Iris pigment epithelial cell (primary cell): ENCODE measurements at places on chromosomes 1 and 21.

DNA sequence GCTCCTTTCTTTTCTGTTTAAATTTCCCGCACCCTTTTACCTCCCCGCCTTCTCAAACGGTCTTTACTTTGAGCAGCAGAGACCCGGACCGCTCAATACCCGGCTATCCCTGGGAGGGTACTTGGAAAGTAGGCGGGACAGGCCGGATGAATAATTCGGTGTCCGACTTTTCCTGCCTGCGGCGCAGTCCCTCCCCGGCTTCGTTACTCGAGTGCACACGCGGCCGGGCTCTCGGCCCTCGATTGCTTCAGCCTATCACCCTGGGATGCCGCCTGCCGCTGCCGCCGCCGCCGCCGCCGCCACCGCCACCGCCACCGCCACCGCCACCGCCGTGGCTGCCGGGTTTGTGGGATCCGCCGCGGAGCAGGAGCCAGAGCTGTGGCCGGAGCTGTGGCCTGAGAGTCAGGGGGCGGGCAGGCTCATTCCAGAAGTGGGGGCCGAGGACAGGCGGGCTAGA lies 382 bp upstream of the RASAL2 start:
- DNase-seq, result peak; percentile 98

GRCh38 chr1:225940385-225941151 lies 452 bp downstream of the LEFTY2 start:
- DNase-seq, result no peak

DNA sequence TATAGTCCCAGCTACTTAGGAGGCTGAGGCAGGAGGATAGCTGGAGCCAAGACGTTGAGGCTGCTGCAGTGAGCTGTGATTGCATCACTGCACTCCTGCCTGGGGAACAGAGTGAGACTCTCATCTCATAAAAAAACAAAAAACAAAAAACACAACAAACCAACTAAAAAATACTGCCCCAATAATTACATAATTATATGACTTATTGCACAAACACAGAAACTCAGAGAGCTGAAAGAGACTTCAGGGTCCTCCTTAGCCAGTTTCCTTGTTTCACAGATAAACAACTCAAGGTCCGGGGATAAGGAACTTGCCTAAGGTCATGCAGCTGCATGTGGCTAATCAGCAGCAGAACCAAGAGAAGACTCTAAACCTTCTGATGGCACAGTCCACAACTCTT lies 11.9 kb downstream of the EXTL2 start:
- DNase-seq, result no peak

DNA sequence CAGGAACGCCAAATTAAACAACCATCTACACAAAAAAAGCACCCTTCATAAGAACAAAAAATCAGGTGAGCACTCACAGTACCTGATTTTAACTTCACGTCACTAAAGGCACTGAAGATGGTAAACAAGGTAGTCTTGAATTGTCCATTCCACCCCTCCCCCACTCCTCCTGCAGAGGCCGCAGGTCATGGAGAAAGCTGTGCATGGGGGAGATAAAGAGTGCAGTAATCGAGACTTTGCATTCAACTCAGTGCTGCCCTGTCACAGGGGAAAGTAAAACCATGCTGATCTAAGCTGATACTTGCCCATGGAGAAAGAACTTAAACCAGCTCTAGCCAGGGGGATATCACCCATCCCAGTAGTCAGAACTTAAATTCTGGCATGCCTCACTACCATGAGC lies 61.4 kb upstream of the LRIF1 start:
- DNase-seq, result no peak

- peak; percentile 99 for DNase-seq
Observed at GRCh38 chr1:214439352-214440119, 111.9 kb downstream of the PTPN14 start.

GRCh38 chr1:70667494-70668170 lies 256.6 kb downstream of the CTH start:
- DNase-seq, result no peak

- peak; percentile 54 for DNase-seq
Observed at GRCh38 chr1:199123615-199124014, 484.8 kb downstream of the PTPRC start.

GRCh38 chr1:54668567-54668966 lies 27.0 kb downstream of the MROH7 start:
- DNase-seq, result no peak

DNA sequence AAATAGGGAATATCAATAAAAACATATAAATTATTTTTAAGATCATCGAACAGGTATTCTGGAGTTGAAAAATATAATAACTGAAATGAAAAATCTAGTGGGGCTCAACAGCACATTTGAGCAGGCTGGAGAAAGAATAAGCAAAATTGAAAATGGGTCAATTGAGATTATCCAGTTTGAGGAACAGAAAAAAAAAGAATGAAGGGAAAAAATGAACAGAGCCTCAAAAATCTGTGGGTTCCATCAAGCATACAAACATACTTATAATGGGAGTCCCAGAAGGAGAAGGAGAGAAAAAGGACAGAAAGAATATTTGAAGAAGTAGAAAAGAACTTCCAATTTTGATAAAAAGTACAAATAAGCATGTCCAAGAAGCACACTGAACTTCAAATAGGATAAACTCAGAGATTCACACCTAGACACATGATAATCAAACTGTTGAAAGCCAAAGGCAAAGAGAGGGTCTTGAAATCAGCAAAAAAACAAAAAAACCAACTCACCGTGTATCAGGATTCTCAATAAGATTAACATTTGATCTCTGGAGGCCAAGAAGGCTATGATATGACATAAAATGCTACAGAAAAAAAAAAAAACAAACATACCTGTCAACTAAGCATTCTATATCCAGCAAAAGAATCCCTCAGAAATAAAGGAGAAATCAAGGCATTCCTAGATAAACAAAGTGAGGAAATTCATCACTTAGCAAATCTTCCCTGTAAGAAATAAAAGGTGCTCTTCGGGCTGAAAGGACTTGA lies 5.4 kb upstream of the COQ8A start:
- no peak for DNase-seq

DNA sequence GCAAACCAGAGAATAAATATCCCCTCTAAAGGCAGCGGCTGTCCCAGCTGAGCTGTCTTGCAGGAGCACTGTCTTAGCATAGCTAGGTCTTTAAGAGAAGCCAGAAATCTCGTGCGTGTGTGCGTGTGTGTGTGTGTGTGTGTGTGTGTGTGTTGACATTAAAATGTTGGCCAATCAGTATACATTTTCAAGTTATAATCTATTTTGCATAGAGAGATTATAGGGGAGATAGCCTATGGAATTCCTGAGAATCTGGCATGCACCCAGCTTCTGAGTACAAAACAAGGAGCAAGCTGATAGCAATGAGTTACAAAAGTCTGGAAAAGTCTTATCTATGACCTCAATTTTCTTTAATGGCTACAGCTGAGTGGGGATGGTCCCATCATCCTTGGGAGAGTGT lies 17.7 kb downstream of the METTL13 start:
- DNase-seq, result no peak

- peak; percentile 77 for DNase-seq
Observed at GRCh38 chr1:169527451-169528214, 41.9 kb upstream of the SLC19A2 start.

- no peak for DNase-seq
Observed at GRCh38 chr1:113812661-113813135, 422 bp upstream of the RSBN1 start.

DNA sequence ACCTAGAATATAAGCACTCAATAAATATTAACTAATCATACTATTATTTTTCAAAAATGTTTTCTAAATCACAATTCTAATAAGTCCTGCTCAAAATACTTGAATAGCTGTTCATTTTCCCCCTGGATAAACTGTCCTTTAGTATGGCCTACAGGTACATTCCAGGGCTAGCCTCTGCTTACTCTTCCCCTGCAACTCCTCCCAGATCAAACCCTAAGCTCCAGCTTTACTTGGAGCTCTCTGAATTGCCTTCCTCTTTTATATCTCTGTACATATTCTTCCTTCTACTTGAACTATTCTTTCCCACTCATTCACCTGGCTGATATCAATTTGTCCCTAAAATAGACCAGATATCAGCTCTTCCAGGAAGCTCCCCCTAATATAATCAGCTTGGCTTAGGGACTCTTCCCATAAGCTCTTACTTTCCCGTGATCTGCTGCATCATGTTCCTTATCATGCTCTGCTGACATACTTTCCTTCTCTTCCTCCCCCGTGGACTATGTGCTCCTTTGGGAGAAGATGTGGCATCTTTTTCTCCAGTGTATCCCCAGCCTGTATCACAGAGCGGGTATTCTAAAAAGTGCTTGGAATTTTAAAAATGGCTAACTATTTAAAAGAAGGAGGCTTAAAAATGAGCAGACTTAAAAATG lies 43.1 kb upstream of the PIGC start:
- DNase-seq, result peak; percentile 9

GRCh38 chr1:218525031-218525430 lies 179.9 kb downstream of the TGFB2 start:
- no peak for DNase-seq

GRCh38 chr1:52904927-52905698 lies 16.4 kb downstream of the ECHDC2 start:
- DNase-seq, result no peak

- DNase-seq, result peak; percentile 60
Observed at GRCh38 chr1:84376000-84376910, 22.0 kb upstream of the DNASE2B start.

GRCh38 chr1:21469581-21469980 lies 29.6 kb downstream of the NBPF3 start:
- DNase-seq, result no peak

GRCh38 chr1:64841330-64842065 lies 96.6 kb downstream of the RAVER2 start:
- peak; percentile 45 for DNase-seq

DNA sequence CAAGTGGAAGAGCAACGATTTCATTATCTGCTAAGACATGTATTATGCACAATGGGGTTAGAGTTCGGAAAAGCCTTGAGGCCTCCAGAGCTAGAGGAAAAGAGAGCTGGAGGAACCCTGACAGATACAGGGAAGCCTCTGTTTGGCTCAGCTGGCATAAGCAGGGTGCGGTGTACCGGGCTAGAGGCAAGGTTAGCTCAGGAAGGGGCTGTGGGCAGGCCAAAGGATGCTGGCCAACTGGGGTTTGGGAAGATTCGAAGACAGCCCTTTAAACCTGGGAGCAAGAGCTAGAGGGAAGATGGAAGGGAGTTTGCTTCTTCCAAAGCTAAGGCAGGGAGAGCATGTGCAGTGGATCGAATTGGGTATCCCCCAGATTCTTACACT lies 107.6 kb upstream of the TLR5 start:
- DNase-seq, result no peak

GRCh38 chr1:238340989-238341388 lies 450.3 kb upstream of the ZP4 start:
- no peak for DNase-seq

DNA sequence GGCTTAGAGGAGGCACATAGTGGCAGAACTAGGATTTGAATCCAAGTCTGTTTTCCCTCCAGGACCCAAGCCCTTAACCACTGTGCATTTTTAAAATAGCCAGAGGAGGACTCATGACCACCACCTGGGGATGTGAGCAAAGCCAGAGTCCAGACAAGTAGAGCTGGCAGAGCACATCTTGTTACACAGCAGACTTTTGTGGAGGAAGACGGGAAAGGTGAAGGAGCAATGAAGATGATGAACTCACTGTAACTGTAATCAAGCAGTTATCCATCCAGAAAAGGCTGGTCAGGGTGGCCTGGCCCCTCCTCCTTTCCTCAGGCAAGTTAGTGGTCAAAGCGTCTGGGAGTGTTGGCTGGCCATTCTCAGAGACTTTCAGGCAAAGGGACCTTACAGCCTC lies 50.9 kb downstream of the SLC44A3 start:
- peak; percentile 39 for DNase-seq

GRCh38 chr1:66599346-66599745 lies 65.4 kb downstream of the SGIP1 start:
- DNase-seq, result peak; percentile 28

GRCh38 chr1:214208460-214208859 lies 72.5 kb upstream of the SMYD2 start:
- DNase-seq, result no peak

GRCh38 chr1:109298666-109299557 lies 7.9 kb downstream of the MYBPHL start:
- peak; percentile 96 for DNase-seq

DNA sequence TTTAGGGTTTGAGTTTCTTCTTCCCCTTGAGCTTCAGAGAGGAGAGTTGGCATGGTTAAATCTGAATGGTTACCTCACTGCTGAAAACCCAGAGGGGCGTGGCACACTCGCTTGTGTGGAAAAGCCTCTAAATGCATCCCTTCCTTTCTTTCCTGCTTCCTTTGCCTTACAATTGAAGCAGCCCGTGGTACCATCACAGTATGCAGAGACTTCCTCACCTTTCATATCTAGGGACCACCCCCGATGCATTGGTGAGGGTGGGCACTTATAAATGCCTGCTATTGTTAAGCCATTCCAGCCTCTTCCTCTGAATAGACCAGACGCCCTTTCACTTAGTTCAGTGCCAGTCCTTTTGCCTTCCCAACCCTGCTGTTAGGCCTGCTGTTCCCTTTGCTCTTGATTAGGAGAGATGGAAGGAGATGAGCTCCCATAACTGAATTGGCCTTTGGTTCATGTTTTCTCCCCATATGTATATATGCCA lies 21.9 kb upstream of the LAX1 start:
- no peak for DNase-seq

DNA sequence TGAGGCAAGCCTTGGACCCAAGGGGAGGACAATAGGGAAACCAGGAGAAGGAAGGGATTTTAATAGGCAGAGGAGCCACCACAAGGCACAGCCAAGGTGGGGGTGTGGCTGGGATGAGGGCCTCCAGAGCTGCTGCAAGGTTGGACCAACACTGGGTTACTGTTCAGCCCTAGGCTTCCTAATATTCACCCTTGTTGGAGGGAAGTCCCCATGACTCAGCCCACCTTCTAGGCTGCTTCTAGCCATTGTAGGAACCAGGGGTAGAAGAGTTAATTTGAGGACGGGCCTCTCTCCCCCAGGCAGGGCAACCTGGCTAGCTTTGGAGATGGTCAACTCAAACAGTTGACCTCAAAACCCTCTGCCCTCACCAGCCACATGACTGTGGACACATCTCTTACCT lies 59.5 kb downstream of the KCNN3 start:
- DNase-seq, result no peak

GRCh38 chr1:165703648-165704047 lies 5.3 kb upstream of the ALDH9A1 start:
- no peak for DNase-seq

DNA sequence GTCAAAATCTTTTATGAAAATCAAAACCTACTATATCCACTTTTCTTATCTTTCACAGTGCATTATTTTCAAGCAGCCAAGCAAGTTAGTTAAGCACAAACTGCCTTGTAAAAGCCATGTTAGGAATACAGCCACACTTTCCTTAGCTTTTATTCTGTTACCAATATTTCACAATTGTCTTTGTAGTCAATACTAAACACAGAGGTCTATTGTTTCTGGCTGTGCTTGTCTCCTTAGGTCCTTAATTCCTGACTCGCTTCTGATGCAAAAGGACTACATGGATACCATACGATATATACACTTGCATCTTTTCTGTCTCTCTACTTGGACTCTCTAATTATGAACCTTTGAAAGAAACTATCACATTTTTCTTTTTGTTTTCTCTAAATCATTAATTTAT lies 331.8 kb downstream of the NEGR1 start:
- no peak for DNase-seq

DNA sequence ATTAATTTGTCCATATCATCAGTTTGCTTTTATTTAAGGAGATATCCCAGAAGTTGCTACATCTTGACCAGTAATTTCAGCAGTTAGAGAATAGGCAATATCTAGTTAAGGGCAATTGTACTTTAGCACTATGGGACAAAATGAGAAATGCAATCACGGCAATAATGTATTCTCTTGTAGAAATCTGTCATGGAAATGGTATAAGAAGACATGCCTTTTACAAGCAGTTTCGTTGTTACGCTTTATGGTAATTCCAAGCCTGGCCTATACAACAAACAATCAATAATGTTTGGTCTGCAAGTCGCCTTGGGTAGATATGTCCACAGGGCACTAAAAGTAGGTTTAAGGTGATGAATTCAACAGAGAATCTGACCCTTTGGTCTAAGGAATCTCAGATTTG lies 1.2 kb upstream of the NOS1AP start:
- no peak for DNase-seq
